ENCODE measurements at places on chromosomes 3 and 15.

GRCh38 chr3:102979191-102979590 is 544.4 kb downstream of the ZPLD1 start:
- no peak for DNase-seq

DNA sequence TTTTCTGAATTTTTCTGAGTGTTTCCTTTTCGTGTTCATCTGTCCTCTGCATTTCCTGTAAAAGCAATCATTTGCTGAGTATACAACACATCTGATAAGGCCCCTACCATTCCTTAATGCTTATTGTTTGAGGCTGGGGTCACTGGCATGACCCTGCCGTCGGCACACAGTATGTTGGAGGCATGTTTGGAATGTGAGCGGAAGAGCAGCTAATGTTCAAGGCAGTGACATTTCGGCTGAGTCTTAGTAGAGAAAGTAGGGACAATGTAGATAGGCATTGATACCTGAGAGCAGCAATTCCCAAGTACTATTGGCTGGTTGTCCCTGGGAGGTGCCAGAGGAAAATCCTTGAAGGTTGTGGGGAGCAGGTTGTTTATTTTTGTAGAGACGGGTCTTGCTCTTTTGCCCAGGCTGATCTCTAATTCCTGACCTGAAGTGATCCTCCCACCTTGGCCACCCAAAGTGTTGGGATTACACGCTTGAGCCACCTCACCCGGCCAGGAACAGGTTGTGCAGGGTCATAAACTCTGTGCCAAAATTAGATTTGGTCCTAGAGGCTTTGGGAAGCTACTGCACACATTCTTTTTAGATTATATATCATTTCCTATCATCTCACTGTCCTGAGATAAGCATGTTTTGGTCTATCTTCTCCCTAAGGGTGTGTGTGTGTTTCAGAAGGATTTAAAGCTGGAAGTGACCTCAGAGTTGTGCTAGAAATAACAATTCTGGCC is 13.5 kb downstream of the PTPN23 start:
- DNase-seq = peak; percentile 36

DNA sequence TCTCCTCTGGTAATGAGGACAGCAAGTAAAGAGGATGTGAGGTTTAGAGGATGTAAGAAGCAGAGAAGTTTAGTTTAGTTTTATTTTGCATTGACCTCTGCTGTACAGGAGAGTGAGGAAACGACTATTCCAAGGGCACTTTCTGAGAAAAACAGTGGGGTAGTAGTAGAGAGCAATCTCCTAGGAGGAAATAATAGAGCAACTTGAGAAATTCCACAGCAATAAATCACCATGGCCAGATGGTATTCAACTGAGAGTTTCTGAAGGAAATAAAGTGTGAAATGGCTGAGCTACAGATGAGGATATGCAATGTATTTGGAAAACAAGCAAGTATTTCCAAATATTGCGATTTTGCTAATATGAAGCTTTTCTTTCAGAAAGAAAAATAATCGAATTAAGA is 118.9 kb downstream of the DPH6 start:
- no peak for DNase-seq

- no peak for DNase-seq
Observed at GRCh38 chr3:101932326-101933068, 83.2 kb downstream of the NFKBIZ start.

DNA sequence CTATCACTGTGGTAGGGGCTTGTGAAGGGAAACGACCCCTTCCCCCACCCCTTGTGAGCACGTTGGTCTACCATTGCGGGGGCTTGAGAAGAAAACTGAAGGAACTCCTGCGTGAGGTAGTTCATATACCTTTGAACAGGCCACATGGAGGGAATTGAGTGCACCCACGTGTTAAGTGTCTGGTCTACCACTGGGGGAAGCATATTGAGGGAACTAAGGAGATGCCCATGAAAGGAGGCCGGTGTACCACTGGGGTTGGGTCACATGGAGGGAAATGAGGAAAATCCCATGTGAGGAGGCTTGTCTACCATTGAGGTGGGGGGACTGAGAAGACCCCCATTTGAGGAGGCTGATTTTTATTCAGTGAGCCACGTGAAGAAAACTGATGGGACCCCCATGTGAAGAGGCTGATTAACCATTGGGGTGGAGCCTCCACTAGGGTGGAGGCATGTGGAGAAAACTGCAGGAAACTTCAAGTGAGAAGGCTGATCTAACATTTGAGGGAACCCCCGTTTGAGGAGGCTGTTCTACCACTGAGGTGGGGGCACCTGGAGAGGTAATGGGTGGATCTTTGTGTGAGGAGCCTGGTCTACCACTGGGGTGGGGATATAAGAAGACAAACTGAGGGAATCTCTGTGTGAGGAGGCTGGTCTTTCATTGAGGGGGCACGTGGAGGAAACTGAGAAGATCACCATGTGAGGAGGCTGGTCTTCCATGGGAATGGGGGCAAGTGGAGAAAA is 163.2 kb downstream of the FBLN2 start:
- DNase-seq = no peak

DNA sequence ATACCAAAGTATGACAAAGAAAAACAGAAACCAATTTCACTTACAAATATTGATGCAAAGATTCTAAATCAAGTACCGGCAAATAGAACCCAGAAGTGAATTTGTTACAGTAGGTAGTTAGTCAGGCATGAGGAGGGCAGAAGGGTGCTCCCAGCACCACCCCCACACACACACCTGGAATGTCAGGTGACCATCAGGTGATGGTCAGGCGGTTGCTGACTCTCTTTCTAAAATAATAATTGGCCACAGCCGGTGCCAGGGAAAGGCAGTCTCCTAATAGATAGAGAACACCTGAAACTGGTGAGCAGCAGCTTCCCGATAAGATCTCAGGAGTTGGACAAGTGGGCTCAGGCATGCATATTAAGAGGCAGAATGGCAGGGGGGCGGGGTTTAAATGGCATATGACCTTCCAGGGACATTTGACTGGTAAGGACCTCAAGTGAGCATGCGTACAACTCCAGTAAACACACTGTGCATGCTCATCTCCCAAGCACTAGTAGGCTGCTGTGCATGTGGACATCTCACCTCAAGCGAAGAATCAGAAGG is 131.1 kb downstream of the ANO10 start:
- no peak for DNase-seq

DNA sequence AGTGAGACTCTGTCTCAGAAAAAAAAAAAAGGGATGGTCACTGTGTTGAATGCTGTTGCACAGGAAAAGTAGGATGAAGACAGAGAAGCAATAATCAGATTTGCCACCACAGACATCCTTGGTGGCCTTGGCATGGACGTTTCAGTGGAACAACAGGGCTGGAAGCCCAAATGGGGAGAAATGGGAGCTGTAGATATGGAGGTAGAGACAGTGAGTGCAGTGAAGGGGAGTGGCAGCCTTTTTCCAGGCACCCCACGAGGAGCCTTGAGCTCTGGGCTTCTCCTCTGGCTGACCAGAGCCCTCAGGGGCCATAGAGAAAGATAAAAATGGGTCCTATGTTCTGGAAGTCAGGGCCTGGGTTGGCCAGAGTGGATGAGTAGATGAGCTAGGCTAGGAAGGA is 12.3 kb upstream of the DOCK3 start:
- DNase-seq = no peak

DNA sequence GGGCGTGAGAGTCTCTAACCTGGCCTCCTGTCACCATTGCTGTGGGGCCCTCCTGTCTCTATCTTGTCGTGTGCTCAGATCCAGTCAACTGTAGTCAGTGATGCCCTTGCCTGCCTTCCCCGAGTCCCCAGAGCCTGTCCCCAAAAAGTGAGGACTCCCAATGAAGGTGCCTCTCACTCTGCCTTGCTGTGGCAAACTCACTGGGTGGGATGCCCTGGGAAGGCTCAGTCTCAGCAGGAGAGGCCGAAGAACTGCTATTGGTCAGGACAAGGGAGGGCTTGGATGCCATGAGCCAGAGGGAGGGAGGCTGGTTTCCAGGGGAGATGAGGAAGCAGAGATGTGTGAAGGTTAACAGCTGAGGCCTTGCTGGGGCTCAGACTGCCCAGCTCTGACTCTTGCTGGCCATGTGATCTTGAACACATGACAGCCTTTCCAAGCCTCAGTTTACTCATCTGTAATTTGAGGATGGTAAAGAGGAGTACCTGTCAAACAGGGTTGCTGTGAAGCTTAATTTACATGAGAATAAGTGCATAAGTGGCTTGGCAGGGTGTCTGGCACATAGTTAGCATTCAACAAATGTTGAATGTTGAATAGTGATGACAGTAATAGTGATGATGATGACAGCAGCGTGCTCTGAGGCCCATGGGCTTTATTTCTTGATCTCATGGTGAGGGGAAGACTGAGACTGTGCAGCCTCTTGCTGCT is 8.2 kb downstream of the KY start:
- no peak for DNase-seq

DNA sequence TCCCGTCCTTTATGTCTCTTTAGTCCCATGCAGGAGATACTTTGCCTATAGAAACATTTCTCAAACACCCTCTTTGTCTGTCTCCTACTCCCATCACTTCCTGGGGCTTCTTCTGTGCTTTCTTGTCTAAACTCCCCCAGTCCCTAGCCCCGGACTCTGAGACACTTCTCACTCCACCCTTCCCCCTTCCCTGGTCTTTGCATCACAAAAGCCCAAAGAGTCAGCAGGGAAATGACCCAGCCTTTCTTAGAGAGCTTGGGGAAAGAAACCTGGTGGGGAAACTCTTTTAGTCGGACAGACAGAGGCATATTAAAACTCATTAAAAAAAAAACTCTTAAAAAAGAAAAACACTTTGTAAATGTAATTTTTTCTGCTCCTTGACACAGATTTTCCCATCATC is 211.2 kb downstream of the TJP1 start:
- DNase-seq = no peak

DNA sequence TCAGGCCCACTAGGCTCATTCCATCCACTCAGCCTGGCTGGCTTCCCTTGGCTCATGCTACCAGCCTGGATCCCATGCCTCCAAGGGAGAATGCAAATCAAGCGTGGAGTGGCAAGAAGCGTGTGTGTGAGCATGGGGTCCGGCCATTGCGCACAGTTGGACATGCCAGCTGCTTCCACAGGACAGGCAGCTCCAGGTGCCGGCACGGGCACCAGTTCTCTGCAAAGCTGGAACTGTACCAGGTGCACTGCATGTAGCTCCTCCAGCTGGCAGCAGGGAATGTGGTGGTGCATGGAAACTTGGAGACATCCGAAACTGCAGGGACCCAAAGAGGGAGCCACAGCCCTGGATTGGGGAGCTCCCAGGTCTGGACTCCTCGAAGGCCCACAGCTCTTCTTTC is 449.8 kb downstream of the EPHA6 start:
- no peak for DNase-seq

DNA sequence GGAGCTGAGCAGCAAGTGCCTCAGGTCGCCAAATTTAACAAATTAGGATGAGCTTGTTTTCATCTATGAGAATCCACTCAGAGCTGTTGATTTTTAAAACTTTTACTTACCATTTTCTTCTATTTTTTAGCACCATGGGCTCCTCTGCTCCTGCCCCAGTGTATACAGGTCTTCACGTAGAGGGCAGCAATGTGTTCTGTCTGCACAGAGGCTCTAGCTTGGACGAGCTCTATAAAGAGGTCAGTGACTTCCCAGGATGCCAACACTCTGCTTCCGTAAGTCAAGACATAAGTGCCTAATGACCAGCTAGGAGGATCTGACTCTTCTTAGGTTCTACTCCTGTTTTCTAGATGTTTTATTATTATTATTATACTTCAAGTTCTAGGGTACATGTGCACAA is 41.2 kb upstream of the CNOT10 start:
- no peak for DNase-seq

- peak; percentile 54 for DNase-seq
Observed at GRCh38 chr3:172280406-172281051, 167.7 kb downstream of the GHSR start.

DNA sequence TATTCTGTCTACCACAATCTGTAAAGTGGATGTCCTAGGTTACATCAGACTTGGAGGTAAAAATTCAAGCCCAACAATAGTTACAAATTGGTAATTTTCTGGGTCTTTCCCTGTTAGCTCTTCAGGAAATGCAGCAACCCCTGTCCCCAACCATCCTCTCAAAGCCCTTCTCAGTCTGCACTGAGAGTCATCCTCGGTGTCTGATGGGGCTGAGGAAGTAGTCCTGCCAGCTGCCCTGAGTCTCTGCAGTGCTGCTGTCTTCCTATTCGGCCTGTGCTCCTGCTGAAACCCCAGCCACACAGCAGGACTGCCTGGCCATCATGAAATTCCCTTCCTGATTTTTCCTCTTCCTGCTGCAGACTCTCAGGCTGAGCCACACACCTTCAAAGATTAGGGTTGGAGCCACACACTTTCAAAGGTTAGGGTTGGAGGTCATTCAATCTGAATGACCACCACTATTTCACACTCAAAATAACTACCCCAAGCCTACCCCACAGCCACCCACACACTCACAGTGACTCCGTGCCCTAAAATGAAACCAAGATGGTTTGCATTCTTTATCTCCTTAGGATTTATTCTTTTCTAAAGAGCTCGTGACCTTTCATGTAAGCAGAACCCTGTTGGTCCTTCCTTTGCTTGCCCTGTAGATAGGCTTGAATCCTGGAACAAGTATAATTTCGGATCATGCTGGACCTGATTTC is 17.6 kb downstream of the TRIM42 start:
- no peak for DNase-seq

GRCh38 chr3:186258968-186259367 is 103.1 kb downstream of the DGKG start:
- no peak for DNase-seq

DNA sequence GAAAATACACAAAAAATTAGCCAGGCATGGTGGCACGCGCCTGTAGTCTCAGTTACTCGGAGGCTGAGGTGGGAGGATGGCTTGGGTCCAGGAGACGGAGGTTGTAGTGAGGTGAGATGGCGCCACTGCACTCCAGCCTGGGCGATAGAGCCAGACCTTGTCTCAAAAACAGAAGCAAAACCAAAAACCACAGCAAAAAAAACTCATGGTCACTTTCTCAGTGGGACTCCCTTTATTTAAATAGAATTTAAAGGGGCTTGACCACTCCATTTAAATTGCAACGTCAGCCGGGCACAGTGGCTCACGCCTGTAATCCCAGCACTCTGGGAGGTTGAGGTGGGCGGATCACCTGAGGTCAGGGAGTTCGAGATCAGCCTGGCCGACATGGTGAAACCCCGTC is 32.8 kb downstream of the ARHGAP31 start:
- no peak for DNase-seq

DNA sequence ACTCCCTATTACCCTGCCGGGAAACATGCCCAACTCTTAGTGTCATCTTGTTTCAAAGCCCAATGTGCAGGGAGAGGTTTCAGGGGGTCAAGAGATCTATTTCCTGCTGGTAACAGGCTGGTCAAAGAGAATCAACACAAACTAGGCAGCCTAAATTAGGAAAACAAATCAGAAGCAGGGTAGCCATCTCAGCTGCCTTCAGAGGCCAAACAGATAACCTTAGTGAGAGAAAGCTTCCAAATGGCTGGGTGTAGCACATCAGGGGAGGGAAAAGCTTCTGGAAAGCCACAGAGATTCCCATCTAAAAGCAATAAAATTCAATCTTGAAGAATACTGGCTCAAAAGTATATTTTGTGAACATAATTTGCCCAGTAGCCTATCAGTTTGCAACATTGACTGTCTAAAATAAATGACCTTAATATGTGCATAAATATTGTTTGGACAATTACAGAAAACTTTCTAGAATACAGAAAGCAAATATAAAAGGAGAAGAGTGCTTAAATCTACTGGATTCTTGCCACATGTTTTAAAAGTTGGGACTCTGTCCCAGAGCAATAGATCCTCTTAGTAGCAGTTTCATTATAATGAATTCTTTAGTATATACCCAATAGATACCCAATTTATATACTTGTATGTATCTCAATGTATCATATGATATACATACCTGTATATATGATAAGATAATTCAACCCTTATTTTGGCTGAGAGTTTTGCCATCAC is 371.9 kb upstream of the RARB start:
- peak; percentile 75 for DNase-seq

GRCh38 chr3:116842254-116842957 is 132.8 kb downstream of the TUSC7 start:
- no peak for DNase-seq
